ENCODE measurements at places on chromosomes 16 and 17.
A peak's percentile ranks its signal among the peaks of the same experiment; 100 is the strongest.

DNA sequence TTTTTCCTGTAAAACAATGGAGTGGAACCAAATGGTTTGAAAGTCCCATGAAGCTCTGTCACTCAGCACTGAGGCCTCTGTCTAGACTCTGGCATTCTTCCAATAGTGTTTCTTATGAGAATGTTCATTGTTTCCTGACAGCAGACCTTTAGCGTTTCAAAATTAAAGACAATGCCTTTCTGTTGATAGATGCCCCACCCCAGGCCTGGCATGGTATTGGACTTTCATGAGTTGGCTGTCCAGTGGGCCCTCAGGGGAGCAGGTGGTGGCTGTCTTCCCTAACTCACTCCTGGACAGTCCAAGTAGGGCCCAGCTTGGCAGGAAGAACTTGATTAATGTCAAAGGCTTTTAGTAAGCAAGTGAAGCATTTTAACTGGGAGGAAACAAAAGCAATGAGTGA is 186.5 kb upstream of the CCL2 start:
- no peak for DNase-seq

DNA sequence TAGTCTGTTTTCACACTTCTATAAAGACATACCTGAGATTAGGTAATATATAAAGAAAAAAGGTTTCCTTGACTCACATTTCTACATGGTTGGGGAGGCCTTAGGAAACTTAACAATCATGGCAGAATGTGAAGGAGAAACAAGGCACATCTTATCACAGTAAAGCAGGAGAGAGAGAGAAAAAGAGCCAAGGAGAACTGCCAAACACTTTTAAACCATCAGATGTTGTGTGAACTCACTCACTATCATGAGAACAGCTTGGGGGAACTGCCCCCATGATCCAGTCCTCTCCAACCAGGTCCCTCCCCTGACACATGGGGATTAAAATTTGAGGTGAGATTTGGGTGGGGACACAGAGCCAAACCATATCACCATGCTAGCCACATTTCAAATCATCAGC is 547.9 kb downstream of the CDH13 start:
- no peak for DNase-seq

DNA sequence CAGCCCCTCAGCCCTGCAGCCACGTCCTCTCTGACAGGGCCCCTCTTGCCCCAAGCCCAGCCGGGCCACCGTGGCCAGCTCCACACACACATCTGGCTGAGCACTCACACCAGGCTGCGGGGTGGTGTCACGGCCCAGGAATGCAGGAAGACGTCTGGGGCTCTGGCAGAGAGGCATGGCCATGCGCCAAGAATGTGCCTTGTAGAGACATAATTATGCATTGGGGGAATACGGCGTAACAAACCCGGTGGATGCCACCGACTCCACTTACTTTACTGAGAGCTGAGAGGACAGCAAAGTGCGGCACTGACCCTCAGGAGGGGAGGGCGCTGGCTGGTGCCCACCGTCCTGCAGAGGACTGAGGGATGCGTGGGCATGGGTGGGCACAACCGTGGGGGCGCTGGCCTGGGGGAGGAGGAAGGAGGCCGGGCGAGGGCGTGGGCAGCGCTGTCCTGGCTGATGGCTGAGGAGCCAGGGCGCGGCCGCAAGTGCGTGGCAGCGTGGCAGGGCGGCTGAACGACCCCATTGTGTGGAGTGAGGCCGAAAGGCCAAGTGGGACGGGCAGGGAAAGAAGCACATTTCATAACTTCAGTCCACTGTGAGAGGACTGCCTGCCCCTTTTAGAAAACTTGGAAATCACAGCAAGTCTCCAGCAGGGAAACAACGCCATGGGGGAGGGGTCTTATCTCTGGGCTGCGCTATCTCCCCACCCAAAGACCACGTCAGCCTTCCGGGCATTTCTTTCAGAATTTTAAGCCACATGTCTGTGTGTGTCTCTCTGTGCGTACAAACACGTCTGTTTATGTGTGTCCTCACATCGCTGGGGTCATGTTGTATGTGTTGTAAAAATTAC is 30.6 kb downstream of the METRNL start:
- peak; percentile 95 for DNase-seq

DNA sequence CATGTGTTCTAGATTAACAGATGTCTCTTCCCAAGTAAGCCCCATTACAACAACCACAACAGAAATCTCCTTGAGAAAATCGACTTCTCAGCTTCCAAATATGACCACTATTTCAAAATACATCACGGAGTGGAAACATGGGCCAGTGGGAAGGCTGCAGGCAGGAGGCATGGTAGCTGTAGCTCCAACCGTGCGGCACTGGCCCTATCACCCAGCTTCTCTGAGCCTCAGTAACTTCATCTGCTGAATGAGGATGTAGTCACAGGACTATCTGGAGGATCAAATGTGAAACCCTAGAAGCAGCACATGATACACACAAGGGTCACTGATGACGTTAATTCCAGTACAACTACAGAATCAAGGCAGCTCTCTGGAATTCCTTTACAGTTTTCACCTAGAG is 112.2 kb downstream of the VPS53 start:
- DNase-seq = no peak

- no peak for DNase-seq
Observed at GRCh38 chr16:66473051-66473571, 46.0 kb downstream of the BEAN1 start.

DNA sequence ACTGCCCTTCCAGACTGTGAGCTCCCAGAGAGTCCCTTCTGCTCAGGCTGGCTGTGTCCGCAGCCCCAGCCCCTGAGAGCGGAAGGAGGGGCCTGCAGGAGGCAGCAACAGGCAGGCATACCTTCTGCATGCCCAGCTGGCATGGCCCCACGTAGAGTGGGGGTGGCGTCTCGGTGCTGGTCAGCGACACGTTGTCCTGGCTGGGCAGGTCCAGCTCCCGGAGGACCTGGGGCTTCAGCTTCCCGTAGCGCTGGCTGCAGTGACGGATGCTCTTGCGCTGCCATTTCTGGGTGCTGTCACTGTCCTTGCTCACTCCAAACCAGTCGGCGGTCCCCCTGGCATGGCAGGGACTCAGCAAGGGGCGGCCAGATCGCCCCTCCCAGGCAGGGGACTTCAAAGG is 9.0 kb downstream of the RHBDF1 start:
- DNase-seq = no peak

DNA sequence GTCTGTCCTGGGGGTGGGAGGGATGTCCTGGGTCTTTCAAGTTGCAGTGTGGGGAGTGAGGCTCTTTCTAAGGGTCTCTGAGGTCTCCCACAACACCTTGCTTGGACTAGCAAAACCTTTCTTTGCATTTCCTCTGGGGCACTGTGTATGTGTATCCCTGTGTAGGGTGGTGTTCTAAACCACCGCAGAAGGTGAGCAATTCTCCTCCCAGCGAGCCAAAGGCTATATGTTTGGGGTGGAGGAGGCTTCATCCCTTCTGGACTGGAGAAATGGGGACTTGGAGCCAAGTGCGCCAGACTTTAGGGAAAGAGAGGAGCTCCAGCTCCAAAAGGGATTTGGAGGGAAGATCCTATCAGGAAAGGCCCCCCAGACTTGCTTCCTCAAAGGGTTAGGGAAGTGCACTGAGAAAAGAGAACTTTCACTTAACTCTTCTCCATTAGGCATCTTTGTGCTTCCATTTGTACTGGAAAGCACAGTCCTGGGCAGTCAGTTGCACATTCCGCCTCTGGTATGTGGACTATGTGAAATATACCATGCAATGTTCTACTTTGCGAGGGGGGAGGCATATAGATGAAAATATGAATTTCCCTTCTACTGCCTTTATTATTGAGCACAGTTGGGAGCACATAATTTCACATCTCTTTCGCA is 18.9 kb upstream of the HOXB9 start:
- no peak for DNase-seq

DNA sequence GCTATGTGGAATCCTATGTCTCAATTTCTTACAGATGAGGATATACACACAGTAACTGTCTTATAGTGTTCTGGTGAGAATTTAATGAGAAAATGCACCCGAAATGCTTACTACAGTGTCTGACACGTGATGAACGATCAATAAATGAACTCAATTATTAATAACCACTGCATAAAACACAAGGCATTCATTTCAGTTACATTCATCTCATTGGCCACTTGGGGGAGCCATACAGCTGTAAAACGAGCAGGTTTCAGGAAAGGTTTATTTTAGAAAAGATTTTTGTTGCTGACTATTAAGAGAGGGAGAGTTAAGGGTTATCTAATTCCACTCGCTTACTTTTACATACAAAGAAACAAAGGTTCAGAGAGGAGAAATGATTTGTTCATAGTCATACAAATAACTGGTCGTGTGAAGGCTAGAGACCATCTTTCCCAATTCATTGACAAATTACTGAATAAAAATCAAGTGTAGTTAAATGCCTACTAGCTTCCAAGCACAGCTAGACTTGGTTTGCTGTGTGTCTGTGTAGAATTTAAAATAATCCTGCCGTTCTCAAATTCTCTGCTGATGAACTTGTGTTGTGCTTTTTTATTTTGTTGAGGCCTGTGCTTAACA is 160.1 kb downstream of the MAP2K4 start:
- DNase-seq = peak; percentile 64

DNA sequence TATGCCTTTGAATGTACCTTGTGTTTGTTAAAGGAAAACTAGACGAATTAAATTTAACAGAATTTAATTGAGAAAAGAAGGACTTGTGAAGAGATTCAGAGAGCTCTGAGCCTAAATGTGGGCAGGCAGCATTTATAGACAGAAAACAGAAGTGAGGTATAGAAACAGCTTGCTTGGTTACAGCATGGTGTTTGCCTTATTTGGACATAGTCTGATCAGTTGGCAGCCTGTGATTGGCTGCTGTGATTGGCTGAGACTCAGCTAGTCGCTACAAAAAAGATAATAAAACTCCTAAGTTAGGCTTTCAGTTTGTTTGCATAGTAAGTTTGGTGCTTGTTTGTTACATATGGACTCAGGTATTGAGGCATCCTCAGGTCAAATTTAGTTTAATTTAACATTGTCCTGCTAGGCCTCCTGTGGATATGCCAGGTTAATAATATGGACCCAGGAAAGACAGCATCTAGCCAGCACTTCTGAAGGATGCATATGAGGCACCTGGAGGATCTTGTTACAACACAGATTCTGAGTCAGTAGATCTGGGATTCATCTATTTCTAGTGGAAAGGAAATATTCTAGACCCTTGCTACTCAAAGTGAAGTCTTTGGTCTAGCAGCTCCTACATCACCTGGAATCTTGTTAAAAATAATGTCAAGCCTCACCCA is 43.4 kb downstream of the SLFN5 start:
- DNase-seq = no peak

DNA sequence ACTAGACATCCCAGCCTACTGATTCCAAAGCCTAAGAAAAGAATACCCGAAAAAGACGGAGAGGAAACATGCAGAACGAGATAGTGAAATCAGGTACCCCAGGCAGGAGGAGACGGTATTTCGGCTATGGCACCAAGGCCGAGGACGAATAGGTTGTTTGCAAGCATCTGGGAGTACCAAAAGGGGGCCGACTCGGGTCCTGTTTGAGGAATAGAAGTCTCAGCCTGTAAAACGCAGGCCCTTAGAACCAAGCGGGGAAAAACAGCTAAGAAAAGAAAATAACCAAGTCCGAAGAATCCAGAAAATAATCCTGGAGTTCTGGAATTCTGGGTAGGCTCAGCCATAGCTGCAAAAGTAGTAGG is 537 bp downstream of the SLC35B1 start:
- DNase-seq = no peak

- DNase-seq = no peak
Observed at GRCh38 chr16:87344165-87344930, 27.2 kb upstream of the C16orf95 start.

- peak; percentile 52 for DNase-seq
Observed at GRCh38 chr17:79031996-79032875, 8.3 kb downstream of the C1QTNF1 start.

DNA sequence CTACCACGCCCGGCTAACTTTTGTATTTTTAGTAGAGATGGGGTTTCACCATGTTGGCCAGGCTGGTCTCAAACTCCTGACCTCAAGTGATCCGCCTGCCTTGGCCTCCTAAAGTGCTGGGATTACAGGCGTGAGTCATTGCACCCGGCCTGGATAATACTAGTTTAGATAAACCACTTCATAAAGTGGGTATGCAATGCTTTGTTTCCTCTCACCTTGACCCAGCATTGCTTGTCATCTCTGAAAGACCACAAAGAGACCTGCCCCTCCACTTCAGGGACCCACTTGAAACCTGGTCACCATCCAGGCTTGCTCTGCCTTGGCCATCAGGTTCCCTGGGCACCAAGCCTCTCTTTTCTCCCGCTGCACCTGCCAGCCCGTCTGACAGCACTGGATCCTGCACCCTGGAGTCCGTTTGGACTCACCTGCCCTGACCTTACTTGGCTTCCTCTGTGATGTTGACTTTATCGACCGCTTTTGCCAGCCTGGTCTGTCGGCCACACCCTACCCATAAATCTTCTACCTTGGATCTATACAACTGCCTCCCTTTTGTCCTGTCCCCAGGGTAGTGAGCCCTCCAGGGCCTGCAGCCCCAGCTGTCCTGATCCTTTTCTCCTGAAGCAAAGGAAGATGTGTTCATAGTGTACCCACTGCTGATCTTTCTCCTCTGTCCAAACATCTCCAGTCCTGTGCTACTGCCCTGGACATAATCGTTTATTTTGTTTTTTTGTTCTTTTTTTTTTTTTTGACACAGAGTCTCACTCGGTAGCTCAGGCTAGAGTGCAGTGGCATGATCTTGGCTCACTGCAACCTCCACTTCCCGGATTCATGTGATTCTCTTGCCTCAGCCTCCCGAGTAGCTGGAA is 12.7 kb upstream of the ZG16 start:
- DNase-seq = no peak

- no peak for DNase-seq
Observed at GRCh38 chr16:89277641-89278341, 60.3 kb downstream of the ZNF778 start.

GRCh38 chr17:6560496-6560895 is 4.1 kb upstream of the PITPNM3 start:
- no peak for DNase-seq

DNA sequence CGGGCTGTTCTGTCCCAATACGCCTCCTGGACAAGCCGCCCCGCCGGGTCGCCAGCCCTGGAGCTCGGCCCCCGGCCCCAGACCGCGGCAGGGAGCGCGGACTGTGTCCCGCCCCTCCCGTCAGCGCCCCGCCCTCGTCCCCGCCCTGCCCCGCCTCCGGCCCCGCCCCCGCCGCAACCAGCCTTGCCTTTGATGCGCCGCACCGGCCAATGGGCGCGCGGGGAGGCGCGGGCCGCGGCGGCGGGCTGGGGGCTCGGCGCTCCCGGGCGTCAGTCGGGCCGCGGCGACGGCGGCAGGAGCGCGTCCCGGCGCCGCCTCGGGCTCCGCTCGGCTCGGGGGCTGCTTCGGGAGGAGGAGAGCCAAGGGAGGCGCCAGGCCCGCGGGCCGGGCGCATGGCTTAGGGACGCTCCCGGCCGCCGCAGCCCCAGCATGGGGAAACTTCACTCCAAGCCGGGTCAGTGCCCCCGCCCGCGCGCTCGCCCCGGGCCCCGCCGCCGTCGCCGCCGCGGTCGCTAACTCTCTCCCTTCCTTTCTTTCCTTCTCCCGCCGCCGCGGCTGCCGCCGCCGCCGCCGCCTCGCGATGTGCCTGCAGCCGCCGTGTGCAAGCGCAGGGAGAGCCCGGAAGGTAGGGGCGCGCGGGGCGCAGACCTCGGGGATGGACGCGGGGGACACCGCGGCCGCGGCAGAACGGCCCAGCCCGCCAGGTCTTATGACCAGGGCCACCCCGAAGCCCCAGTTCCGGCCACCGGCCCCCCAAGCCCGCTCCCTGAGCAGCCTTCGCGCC is at the start of gene NKD1:
Gene NKD1, plus strand, starts transcription at position 272 of the 784 bp plus-strand sequence. Its CDS starts 158 bp downstream, at position 430.
- DNase-seq = peak; percentile 73

GRCh38 chr17:45951941-45952340 is 47.1 kb upstream of the STH start:
- DNase-seq = no peak
